HFFc6 (cell line): ENCODE measurements at places on chromosomes 5 and 9.

DNA sequence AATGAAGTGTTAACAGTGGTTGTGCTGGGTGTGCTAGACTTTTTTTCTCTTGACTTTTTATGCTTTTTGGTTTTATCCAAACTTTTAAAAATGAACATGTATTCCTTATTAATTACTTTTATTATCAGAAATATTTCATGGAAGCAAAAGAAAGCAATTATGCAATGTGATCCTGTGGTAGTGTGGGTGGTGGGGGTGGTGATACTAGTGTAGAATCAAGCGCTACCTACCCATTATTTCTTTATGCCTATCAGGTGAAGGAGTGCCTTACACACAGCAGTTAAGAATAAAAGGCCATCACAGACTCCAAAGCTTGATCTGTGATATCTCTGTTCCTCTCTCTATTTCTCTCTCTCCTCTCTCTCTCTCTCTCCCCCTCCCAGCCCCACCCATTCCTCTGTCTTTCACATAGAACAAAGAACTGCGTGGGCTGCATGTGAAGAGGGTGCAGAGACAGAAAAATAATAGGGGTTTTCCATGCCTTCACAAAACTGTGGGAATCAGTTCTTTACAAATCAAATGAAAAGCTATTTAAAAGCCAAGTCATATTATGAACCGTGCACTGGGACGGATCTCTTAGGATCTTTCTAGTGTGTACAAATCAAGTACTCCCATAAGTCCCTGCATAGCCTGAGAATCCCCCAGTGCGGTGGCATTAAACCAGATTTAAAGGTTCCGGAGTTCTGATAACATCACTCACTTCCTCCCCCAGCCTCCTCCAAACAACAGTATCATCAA lies 351.2 kb downstream of the RAB3C start:
- no peak for DNase-seq

GRCh38 chr5:40165789-40166728 lies 513.7 kb upstream of the PTGER4 start:
- DNase-seq, result peak; percentile 11

- peak; percentile 4 for DNase-seq
These were observed 42.4 kb upstream of the LARP1 start for GRCh38 chr5:154712518-154713437.

DNA sequence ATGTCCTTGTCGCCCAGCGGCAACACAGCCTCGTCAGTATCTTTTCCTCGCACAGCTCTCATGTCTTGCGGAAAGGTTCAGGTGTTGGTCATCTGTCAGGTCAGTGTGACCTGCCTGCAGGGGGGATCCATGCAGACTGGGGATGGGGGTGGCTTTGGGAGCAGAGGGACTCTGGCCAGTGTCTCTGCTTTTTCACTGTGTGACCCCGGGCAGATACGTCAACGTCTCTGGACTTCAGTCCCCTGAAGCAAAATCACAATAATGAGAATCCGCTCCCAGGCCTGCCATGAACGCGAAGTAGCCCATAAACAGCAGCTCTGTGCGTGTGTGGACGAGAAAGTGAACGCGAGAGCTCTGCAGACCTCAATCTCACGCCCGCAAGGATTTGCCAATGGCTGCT lies 75.7 kb upstream of the FCN1 start:
- DNase-seq, result no peak

GRCh38 chr5:24235946-24236345 lies 408.8 kb downstream of the CDH10 start:
- DNase-seq, result no peak

- no peak for DNase-seq
These were observed 16.8 kb upstream of the SLC9A3 start for GRCh38 chr5:540906-541538.

- no peak for DNase-seq
These were observed 93.0 kb downstream of the PRDM6 start for GRCh38 chr5:123182072-123182471.

DNA sequence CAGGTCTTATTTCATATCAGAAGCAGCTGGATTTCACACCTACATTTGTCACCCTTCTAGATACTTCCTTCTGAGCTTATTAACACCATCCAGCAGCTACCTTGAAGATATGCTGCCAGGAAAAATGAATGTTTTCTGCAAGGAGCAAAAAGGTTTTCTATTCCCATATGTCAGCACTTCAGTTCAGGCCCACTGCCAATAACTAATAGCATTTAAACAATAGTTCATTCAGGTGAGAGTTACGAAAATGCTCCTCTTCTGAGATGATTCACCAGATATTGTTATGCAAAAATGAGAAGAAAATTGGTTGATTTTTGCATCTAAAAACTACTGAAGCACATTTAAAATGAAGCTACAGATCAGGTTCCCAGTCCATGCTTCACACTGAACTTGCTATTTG lies 56.4 kb upstream of the ISL1 start:
- no peak for DNase-seq

DNA sequence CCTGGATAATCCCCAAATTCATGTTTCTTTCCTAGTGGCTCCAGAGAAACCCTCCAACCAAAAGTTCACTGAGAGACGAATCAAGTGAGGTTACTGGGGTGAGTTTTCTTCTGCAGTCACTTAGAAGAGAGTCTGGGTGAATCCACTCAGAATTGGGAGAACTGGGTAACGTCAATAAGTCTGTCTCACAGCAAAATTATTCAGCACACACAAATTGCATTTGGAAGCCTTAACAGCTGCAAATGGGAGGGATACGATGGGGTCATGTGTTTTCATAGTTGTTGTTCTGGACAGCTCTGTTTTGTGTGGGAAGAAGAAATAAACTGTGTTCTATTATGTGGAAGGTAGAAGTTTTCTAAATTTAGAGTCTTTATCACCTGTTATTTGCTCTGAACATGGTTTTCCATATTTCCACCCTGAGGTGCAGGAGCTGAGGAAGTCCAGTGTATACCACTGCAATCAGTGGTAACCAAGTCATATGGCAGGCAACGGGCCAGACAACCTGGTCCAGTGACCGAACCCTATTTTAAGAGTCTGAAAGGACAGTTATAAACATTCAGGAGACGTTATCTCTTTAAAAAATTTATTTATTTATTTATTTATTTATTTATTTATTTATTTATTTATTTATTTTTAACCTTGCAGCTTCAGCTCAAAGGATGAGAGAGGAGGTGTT lies 21.9 kb downstream of the MARCHF3 start:
- DNase-seq, result no peak

- no peak for DNase-seq
These were observed 226.8 kb upstream of the ATP10B start for GRCh38 chr5:161078793-161079192.

- DNase-seq, result no peak
These were observed 37.1 kb upstream of the PALM2AKAP2 start for GRCh38 chr9:109742776-109743348.

DNA sequence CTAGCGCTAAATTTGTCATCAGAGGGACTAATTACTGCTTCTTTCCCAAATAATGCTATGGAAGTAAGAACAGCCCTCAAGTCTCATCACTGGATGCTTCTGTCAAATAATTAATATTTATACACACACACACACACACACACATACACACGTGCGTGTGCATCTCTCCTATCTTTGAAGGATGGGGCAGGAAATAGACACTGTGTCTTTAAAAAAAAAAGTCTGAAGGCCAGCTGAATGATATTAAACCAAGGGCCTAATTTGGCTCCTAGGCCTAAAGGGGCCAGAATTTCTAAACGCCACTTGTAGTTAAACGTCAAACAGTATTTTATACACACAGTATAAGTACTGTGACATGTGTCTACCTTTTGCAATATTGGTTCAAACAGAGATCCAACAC lies 3.3 kb downstream of the SLF1 start:
- no peak for DNase-seq

GRCh38 chr5:180026320-180026719 lies 45.2 kb downstream of the RNF130 start:
- DNase-seq, result no peak

DNA sequence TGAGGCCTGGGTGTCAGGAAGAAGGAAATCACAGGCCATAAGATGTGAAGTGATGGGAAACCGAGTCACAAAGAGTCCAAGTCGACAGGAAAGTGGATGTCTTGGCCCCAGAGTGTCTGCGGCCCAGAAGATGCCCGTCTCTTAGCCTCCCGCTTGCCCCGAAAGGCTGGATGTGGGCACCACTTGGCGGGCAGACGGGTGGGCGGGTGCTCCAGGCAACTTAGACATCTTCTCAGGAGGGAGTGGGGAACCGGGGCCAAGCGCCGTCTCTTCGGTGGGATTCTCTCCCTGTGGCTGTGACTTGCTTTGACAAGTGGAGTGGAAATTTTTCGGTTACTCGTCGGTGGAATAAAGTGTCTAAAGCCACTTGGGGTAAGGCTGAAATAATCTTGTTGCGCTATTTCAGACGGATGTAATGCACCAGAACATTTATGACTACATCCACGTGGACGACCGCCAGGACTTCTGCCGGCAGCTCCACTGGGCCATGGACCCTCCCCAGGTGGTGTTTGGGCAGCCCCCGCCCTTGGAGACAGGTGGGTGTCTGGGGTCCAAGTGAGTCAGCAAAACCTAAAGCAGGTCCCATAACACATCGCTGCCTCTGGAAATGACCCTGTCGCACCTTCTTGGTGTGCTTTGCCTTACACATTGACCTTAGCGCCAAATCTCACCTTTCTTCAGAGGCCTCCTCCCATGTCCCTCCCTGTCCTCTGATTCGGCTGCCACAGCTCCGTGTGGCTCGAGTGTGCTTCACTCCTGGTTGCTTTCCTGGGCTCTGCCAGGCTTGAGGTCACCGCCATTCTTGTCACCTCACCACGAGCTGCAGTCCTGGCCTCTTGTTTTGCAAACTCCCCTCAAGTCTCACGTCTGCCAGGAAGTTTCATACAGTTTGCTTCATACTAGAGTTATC lies 20.4 kb upstream of the EXOC3 start:
- no peak for DNase-seq

DNA sequence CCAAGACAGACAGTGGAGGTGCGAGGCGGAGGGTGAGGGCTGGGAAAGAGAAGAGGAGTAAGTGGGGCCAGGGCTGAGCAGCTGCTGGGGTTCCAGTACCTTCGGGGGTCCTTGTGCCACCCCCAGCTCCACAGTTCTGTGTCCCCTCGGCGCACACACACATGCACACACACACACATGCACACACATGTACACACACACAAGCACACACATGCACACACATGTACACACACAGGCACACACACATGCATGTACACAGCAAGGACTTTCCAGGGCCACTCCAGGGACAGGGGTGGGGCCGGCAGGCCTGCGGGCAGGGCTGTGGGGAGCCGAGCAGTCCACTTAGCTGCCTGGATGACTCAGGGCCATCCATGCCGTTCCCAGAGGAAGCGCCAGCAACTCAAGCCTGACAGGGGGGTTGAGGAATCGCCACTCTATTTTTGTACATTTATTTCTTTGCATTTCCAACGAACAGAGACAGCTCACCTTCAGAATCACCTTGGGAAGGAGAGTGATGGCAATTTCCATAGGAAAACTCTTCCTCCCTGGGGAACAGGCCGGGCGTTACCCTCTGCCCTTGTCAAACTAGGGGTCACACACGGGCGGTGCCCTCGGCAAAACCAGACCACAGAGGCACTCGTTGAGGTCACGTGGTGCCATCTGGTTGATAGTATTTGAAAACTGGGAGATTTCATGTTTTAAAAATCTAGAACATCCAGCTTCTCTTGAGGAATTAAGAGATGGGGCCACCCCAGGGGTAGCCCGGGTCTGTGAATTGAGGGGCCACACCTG lies 135.7 kb downstream of the ADAMTS2 start:
- DNase-seq, result peak; percentile 75

- peak; percentile 79 for DNase-seq
These were observed 373.0 kb upstream of the MEF2C start for GRCh38 chr5:89255845-89256463.

DNA sequence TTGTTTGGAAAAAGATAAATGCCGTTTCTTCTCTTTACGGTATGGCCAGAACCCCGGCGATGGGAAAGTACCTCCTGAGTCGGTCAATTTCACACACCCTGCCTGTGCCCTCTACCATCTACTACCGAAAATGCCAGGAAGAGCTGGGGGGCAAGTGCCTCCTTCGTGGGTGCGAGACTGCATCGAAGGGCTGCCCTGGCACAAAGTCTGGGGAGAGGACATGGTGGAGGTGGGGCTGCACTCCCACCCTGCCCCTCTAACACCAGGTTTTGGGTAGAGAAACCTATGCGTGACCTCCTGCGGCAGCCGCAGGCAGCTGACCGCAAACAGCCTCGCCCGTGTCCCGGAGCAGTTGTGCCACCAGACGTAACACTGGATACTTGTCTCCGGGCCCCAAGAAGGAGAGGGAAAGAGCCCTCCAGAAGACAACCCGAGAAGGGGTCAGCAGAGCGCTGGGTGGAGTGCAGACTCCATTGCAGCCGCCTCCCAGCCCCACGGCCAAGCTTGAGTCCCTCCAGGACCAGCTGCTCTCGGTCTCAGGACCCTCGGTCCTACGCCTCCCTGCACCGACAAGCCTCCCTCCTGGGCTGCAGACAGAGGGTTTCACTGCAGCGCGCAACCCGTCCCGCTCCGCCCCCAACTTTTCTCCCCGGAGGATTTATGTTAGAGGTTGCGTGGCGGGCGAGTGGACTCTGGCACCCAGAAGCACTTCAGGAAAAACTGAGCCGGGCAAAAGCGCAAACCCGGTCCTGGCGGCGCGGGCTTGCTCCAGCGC lies 823 bp upstream of the PRDM6 start:
- no peak for DNase-seq

GRCh38 chr5:139388198-139388821 lies 1.4 kb downstream of the MZB1 start:
- no peak for DNase-seq

DNA sequence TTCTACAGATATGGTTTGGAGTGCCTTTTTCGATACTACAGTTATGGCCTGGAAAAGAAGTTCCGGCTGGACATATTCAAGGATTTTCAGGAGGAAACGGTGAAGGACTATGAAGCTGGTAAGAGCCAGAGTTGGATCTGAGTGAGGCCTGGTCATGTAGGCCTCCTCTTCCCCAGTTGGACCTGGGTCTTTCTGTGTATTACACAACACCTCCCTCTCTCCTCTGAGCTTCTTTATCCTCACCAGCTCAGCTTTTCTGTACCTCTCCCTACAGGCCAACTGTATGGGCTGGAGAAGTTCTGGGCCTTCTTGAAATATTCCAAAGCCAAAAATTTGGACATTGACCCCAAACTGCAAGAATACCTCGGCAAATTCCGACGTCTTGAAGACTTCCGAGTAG lies 39.2 kb downstream of the FAXDC2 start:
- DNase-seq, result no peak

DNA sequence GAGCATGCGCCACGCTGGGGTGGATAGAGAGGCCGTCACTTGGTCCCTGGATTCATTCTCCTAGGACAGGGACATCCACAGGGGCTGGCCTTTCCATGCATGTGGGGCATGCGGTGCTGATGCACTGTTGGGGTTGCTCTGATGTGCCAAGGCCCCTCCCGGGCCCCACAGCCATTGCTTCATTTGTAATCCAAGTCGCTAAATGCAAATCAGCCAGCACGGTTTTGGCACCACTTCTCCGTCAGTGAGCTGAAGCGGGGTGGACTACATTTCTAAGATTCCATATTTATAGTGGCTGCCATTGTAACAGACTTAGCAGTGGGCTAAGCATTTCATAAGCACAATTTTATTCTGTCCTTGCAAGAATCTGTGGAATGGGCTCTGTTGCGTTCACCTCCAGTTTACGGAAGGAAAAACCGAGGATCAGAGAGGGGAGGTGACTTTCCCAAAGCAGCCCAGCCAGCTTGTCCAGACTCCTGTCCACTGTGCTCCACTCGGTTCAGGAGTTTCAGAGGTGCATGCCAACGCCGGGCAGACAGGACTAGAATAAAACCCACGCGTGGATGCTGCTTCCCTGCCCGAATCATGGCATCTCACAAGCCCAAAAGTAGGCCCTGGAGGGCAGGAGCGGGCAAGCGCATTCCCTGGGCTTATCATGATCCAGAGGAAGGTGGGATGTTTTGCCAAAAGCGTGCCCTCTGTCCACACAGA lies 102.6 kb upstream of the COL5A1 start:
- DNase-seq, result no peak

- DNase-seq, result no peak
These were observed 73.3 kb downstream of the DPYSL3 start for GRCh38 chr5:147436596-147436995.
